Hippocampal formation (tissue), 2 donors: ENCODE measurements at places on chromosomes 16 and 17.

DNA sequence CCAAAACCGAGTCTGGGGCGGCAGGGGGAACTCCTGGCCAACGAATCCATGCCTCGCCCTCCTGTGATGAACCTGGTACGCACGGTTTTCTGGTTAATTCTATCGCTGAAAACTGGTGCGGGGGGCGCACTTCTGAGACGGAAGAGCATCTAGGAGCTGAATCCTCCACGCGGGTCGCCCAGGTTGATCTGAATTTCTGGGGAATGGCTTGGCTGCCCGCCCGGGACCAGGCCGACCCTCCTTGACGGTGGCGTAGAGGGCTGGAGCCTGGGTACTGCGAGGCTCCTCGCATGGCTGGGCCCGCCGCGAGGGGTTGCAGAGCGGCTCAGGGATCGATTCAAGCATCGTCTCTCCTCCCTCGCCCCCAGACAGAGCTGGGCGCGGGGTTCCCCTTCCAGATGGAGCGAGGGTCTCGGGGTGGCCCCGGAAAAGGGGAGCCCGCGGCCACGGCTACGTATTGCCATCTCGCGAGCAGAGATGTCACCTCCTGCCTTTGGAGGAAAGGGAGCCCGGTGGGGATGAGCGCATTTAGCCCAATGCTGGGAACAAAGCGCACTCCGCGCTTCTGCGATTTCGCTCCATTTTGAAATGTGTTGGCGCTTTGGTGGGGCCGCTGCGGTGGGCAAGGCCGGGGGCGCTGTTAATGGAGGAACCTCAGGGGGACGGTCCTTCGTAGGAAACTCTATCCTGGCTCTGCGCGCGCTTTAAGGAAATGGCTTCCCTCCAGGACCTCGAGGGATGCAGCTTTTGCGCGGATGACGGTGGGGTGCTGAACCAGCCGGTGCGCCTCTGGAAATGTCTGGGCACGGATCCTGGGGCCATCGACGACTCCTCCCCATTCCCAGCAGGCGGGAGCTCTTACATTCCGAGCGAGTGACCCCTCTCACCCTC lies 2.7 kb downstream of the MAPT start:
- DNase-seq, result no peak

GRCh38 chr17:77690271-77691161 lies 268.0 kb upstream of the TNRC6C start:
- no peak for DNase-seq

DNA sequence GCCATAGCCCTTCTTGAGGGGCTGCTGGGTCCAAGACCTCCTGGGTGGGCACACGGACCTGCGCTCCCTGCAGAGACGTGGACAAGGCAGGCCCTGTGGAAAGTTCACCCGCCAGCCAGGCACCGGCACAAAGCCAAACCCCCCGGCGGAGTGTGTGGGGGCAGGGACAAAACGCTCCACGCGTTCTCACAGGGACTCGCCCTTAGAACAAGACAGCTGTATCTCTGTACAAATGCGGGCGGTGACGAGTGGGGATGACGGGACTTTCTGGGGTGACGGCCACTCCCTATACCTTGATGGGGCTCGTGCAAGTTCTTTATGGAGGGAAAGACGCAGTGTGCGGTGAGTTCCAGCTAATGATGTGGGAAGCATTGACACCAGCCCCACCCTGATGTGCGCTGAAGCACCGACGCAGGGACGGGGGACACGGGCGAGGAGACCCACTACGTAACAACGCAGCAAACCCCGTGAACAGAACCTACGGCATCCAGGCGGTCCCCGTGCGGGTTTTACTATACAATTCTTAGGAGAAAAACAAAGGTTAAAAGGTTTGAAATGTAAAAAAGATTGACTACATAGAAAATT lies 49.4 kb downstream of the LMF1 start:
- DNase-seq, result no peak

DNA sequence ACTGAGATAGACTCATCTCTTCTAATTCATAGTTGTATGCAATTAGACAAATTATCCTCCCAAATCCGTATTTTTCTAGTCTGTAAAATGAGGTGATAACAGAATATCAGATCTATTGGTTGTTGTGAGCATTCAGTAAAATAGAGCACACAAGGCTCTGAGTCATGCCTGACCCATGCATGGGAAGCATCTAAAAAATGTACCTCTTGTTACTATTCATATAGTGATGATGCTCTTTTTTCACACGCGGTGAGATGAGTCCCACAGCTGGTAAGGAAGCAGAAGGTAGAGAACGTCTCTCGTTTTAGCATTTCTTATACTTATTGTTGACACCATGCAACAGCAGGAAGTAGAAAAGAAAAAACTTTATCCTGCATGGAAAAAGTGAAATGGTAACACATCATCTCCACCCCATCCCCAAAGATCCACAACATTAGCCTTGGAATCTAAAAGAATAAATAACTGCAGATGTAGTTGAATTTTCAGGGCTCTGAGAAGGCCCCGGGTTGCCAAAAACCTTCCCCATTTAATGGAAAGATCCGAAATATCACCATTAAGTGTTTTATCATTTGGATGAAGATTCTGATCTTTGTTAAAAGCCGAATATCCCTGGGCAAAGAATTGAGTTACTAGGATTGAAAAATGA lies 215.6 kb downstream of the TMEM114 start:
- DNase-seq, result no peak

DNA sequence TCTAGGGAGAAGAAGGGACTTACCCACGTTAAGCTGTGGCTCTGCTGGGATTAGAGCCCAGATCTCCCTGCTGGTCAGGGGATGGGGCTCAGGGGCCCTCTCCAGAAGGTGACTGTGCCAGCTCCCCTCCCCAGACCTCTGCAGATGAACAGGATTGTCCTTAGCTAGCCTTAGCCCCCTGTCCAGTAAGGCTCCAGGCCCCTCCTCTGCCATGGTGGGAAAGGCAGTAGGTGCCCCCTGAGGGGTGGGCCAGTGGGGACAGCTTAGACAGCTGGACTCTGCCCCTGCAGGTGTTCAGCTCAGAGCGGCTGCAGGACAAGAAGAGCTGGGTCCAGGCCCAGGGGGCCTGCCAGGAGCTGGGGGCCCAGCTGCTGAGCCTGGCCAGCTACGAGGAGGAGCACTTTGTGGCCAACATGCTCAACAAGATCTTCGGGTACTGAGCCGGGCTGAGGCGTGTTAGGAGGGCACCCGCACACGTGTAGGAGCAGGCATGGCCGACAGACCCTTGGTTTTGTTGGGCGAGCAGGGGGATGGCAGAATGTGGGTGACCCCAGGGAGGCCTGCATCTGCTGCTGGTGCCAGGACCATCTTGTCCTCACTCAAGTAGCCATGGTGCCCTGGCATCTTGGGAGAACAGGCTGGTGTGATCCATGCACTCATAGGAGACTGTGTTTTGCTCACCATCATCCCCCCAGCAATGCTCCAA lies 50.9 kb downstream of the MRC2 start:
- DNase-seq, result no peak

DNA sequence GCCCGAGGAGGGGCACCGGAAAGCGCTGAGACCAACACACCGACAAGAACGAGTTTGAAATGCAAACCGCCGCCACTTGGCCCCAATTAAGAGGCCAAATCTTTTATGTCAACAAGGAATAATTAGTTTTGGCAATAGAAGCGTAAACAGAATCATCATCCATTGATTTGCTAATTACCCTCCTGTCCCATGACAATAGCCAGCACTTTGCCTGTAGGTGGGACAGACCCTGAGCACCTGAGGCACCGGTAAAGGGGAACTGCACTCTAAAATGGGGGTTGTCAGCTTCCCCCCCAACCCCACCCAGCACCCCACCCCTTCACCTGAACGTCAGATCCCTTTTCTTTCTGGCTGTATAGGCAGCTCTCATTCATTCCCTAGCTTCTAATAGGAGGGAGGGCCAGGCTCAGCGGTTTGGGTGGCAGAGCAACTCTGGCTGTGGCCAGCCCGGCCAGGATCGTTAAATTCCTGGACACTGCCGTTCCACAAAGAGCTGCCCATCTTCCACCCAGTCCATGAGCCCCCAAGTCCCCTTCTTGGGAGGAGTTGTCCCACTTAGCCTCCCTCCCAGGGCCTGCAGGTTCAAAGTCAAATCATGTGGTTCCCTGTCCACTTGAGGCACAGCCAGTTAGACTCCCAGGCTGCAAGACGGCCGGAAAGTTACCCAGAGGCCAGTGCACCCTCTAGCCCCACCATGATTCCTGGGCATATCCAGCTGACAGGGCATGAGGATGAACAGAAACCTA lies 45.8 kb downstream of the WNT3 start:
- DNase-seq, result no peak
